ENCODE measurements at places on chromosomes 7 and 10.

GRCh38 chr10:18097524-18097923 is 42.7 kb upstream of the CACNB2 start:
- DNase-seq, result no peak

GRCh38 chr10:114703377-114704107 is 45.5 kb upstream of the ABLIM1 start:
- DNase-seq, result peak; percentile 4

DNA sequence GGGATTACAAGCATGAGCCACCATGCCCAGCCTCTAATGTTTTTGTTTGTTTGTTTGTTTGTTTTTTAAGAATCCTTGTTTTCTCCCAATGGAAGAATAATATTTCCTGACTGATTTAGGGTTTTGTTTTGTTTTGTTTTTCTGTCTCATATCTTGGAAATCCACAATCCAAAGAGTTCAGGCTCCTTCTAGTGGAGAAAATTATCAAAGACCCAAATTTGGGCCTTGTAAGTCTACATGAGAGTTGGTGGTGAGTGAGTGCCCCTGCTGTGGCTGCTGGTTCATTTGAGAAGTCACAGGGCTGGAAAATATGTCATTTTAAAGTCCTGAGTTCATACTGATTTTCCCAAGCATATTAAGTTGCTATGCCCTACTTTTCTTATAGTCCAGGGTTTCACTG is 33.5 kb upstream of the KLHL7 start:
- DNase-seq, result no peak

DNA sequence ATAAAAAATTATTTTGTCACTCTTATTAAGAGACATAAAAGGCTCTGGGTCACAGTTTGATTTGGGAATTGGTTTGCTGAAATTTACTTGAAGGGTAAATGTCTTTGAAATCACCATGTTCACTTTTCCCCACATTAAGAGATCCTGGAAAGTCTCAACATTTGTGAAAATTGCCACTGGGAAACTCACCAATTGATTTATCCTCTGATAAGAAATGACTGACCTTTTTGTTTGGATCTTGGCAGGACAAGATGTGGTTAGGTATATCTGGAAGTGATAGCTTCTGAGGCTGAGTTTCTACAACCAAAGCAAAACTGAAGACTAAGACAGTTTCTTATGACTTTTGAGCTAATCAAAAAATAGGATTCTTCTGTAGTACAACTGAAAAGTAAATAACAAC is 107.1 kb upstream of the TMEM106B start:
- no peak for DNase-seq

DNA sequence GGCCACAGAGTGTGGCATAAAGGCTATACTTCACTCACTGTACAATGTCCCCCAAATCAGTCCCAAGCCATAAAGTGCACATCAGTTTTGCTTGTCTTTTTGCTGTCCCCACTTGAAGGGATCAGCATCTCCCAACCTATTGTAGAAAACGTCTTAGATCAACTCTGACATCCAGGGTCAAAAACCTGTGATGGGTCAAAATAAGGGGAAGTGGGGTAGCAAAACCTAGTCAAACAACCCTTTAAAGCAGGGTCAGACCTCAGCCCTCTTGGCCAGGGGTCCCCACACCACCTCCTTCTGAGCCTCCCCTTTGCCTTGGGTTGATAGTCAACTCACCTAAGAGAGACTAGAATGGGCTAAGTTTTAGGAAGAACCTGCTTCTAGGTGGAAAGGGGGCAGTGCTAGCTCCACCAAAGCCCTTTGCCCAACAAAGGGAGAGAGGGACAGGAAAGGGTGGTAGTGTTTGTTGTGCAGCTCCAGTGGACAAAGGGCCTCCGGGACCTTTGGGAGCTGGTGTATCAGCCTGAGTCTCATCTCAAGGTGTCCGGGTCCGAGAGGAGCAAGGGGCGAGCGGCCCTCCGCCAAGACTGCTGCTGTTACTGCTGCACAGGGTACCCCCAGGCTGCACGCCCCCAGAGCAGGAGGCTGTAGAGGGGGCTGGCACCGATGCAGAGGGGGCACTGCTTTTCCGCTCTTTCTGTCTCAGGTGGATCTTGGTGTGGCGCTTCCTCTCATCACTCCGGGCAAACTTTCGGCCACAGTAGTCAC is 3.3 kb downstream of the EGR2 start:
- peak; percentile 12 for DNase-seq

GRCh38 chr7:2009541-2010001 is 223.2 kb downstream of the MAD1L1 start:
- DNase-seq, result no peak

DNA sequence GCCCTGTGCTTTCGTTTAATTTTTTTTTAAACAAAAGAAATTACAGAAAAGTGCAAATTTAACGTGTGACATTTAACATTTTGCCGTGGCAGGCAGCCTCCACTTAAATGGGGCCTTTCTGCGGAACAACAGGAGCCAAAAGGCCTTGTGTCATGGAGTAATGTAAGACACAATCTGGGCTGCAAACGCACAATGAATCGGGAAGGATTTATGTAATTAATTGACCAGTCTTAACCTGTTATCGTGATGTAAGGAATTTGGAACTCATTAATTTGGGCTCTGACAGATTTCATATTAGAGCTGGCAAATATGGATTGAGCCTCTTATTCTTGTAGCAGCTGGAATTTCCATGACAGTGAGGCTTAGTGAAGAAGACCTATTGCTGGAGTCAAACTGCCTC is 86.4 kb downstream of the SNX10 start:
- DNase-seq, result no peak

DNA sequence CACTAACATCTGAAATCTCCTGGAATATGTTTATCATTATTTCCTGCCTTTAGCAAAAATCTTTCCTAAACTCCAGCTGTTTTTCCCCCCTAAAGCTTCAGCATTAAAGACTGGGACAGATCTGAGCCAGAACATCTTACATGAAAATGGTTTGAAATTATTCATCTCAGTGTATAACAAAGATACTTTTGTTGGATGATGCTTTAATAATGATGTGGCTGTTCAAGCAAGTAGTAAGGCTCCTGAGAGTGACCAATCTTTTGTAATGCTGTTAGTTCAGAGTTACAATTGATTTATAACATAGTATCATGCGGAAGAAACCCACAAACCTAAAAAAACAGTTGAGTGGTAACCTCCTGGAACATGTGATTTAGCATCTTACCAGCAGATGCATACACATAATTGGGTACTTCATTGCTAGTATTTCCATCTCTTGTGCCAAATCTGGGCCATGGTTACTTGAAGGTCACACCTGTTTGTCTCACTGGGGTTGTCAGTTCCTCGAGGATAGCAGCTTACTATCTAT is 1.5 kb downstream of the BZW2 start:
- no peak for DNase-seq

GRCh38 chr7:148581624-148582023 is 8.9 kb upstream of the C7orf33 start:
- DNase-seq, result no peak

- no peak for DNase-seq
Observed at GRCh38 chr10:84908491-84908890, 580.1 kb downstream of the CCSER2 start.

DNA sequence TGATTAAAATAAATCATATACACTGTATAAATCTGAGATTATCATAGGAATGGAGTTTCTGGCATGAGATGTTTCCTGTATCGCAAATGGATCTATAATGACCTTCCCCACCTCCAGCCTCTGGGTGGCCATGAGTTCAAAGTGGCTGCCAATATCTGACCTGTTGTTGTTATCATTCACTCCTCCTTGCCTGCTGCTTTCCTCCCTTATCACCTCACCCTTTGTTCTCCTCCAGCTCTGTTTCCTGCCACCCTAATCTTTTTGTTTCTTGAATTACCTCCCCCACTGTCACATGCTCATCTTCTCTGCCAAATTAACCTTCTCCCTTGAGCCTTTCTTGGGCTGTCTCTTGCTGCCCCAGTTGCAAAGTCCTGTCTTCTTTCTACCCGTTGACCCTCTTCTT is 12.0 kb downstream of the SCD start:
- peak; percentile 57 for DNase-seq

GRCh38 chr10:12594448-12594944 is 245.1 kb downstream of the CAMK1D start:
- no peak for DNase-seq

DNA sequence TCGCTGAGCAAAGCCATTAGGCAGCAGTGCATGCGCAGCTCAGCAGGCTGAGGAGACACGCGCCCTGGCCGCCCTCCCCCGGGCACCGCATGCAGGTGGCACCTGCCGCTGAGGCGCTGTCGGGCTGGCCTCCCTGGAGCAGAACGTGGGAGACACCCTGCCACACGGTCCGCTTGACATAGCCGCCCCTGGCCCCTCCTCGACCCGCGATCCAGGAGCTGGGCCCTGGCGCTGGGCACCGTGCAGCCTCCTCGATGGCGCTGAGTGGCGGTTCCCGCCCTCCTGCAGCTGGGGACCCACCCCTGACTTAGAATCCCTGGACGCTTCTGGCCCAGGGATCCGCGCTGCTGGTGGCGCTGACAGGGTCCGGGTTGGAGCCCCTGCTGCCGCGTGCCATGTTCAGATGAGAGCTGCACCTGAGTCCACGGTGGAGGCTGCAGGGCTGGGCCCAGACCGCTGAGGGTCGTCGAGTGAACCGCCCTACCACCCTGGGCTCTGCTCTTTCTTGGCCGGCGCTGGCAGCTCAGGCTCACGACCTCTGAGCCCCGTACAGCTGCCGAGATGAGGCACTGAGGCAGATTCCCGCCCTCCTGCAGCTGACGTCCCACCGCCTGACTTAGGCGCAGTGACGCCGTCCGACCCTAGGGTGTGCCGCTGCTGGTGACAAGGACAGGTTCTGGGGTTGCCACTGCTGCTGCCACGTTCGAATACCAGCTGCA is 116.8 kb downstream of the OR13A1 start:
- DNase-seq, result no peak

DNA sequence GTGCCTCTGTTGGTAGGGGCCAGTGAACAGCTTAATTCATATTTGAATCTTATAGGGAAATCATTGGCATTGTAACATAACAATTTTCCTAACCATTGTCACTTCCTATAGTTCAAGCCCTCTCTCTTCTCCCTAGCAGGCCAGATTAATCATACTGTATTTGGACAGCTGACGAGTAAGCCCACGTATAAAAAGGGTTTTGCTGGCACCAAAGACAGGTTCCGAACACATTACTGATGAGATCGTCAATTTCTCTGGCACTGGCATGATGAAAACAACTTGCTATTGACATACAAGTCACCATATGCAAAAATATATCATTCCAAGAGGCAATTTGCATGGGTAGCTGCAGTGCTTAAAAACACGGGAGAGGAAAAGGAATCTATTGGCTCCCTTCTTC is 891.1 kb upstream of the AUTS2 start:
- no peak for DNase-seq

- DNase-seq, result no peak
Observed at GRCh38 chr10:7738536-7739407, 35.7 kb downstream of the ITIH2 start.

DNA sequence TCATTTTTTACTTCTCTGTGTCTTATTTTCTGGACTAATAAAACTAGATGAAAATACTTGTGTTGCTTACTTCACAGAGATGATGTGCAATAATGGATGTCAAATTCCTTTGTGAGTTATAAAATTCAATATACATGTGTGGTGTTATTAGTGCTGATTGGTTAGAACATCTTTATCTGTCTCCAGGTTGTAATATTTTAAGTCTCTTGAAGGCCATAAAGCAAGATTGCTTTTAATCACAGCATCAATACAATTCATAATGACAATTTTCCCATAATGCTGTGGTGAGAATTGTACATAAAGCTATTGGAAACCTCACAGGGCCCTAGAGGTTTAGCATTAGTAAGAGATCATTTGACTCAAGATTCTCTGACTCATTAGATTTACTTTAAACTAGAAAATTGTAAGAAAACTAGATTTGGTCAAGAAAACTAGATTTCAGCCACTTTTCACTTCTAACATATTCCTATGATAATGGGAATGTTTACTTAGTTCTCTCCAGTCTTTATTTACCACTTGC is 963.7 kb downstream of the REEP3 start:
- DNase-seq, result no peak

- no peak for DNase-seq
Observed at GRCh38 chr7:31002256-31002655, 38.5 kb downstream of the GHRHR start.

DNA sequence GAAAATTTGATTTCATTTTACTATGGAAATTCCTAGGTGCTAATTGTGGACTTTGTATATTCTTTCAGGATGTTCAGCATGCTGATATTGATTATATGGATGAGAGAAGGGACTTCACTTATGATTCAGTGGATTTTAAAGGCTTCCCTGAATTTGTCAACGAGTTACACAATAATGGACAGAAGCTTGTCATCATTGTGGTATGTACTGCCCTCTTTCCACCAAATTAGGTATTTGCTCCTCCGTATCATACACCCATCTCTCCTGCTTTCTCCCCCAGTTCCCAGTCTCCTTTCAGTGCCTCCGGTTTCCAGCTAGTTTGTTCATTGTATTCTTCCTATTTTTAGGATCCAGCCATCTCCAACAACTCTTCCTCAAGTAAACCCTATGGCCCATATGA is 34.6 kb downstream of the MGAM start:
- no peak for DNase-seq

DNA sequence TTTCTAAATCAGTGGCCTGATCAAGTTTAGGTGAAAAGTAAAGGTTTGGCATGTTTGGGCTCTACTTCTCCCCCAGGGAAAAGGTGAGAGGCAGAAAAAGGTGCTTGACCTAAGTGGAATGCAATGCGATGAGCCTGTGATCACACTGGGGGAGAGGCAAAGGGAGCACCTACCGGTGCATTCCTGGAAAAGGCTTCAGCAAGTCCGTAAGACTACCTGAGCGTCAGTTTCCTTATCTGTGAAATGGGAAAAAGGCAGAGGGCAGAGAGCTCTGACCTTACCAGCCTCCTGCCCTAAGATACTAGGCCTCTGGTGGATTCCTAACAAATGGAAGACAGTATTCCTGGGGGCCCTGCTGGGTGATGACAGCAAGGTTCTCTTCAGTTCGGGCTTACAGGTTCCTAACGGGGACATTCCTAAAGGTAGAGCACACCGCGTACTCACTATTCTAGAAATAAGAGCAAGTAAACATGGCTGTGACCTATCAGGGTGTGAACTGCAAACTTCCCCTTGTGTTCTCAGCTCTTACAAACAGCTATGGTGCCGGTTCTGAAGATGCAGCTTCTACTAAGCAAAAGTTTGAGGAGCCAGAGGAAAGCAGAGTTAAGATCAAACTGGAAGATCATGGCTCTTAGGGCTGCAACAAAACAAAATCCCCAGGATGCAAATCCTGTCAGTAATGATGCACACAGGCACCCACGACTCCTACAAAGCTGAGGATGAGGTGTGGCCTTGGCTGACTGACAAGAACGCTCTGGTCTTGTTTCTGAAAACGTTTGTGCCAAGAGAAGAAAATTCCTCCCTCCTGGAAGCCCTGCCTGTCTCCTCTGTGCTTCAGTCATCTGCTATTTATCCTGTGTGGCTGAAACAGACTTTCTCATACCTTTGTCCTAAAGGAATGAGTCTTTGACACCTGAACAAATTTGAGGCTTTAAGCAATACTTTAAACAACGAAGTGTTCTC is 13.3 kb upstream of the ACSL5 start:
- no peak for DNase-seq

DNA sequence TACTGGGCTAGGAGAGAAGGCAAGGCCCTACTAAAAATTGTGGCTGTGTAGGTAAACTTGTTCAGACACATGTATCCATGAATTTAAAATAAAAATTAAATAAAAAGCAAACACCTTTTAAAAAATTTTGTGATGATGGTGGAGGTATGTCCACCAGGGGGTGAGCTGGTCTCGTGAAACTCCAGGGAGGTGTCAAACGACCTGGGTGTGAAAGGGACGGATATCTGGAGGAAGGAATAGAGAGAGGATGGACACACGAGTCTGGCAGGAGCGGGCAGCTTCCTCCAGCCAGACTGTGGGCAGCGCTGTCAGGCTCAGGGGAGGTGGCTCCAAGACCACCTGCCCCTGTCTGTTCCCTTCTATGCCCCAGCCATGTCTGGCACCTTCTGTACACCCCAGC is 34.8 kb upstream of the DMBT1 start:
- DNase-seq, result no peak

- DNase-seq, result no peak
Observed at GRCh38 chr7:8938044-8938805, 504.8 kb downstream of the NXPH1 start.
